HepG2 (cell line): ENCODE measurements at places on chromosomes 1 and 21. TPM values are rescaled to one million over a fixed set of nuclear protein-coding genes. Genes with fewer than 3 reads are reported as not detected.

GRCh38 chr1:77281491-77282186 lies at the start of gene AK5:
Gene AK5 (plus strand): TSS chr1:77282019. CDS start chr1:77282314, 295 bp downstream.
- peaks cover 7% of the 10 kb centered on the region for H3K27me3 ChIP-seq
- H3K4me3 ChIP-seq: peak within 1 kb of the TSS; percentile 64; the same call in 1 of the 2 replicates
- no peak within 1 kb of the TSS for H3K27ac ChIP-seq
- H3K4me1 ChIP-seq: peaks cover 8% of the 10 kb centered on the region

DNA sequence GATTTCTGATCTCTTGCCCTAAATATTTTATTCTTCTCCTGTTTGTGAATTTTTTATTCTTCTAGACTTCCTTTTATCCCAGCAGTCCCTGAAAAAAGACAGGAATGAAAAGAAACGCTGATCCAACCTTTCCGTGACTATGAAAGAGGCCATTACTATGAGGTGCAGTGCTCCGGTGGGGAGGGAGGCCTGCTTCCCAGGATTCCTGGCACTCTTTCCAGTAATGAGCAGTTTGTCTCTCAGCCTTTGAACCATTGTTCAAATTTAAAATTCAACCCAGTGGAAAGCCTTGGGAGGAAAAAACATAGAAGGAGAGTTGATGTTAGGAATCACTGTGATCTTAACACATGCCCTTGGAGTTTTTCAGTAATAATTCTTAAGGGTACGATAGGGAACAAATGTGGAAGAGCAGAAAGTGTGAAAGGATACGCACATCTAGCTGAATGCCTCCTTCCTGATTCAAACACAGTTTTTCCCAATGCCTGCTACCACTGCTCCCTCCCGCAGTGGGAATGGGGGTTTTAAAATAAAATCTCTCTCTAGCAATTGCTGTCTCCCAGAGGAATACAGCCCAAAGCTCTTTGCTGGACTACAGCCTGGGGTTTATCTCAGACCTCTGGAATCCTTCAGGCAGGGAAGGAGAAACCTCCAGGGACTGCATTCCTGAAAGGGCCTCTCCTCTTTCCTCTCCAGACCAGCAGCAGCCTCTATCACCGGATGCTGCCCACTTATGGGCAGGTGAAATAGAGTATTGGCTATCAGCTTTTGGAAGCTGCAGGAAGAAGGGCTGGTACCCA lies 6.1 kb downstream of the IER5 start:
- no peak overlapping the region for H3K4me3 ChIP-seq
- H3K36me3 ChIP-seq: no peaks in the 10 kb centered on the region
- H3K27ac ChIP-seq: no peak overlapping the region
- DNase-seq: no peak

Gene CNR2
- not detected in 2 replicates for total RNA-seq

Gene PGLYRP3
- not detected in 2 replicates for total RNA-seq

DNA sequence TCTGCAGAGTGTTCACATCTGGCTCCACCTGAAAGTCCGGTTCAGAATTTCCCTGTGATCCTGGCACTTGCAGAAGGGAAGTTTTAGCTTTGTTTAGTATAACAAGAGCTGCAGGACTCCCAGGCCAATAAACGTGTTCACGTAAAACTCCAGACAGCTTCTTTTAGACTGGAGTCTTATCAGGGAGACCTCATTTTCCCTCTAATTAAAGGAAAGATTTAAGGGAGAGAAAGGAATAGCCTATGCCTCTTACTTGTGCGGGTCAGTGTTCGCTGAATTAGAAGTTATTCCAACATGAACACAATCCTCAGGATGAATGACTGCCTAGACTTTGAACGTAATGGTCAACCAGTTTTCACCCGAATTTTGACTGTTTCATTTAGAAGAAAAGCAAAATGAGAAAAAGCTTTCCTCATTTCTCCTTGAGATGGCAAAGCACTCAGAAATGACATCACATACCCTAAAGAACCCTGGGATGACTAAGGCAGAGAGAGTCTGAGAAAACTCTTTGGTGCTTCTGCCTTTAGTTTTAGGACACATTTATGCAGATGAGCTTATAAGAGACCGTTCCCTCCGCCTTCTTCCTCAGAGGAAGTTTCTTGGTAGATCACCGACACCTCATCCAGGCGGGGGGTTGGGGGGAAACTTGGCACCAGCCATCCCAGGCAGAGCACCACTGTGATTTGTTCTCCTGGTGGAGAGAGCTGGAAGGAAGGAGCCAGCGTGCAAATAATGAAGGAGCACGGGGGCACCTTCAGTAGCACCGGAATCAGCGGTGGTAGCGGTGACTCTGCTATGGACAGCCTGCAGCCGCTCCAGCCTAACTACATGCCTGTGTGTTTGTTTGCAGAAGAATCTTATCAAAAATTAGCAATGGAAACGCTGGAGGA lies 202.1 kb upstream of the SGIP1 start:
- no peaks in the 10 kb centered on the region for H3K4me1 ChIP-seq
- H3K36me3 ChIP-seq: no peaks in the 10 kb centered on the region
- no peak overlapping the region for H3K4me3 ChIP-seq
- no peak overlapping the region for H3K27ac ChIP-seq

GRCh38 chr1:200921571-200922110 lies 26.9 kb downstream of the INAVA start:
- no peak overlapping the region for H3K4me3 ChIP-seq
- H3K27ac ChIP-seq: no peak overlapping the region
- DNase-seq: no peak
- H3K4me1 ChIP-seq: peaks cover 41% of the 10 kb centered on the region
- H3K36me3 ChIP-seq: no peaks in the 10 kb centered on the region

GRCh38 chr1:232704694-232705680 lies 75.1 kb upstream of the SIPA1L2 start:
- no peaks in the 10 kb centered on the region for H3K36me3 ChIP-seq
- H3K27me3 ChIP-seq: no peaks in the 10 kb centered on the region
- H3K4me3 ChIP-seq: no peak overlapping the region

GRCh38 chr1:97796711-97797110 lies 124.1 kb downstream of the DPYD start:
- no peak overlapping the region for H3K4me3 ChIP-seq
- H3K27me3 ChIP-seq: no peaks in the 10 kb centered on the region
- no peak for DNase-seq
- no peak overlapping the region for H3K27ac ChIP-seq
- no peaks in the 10 kb centered on the region for H3K36me3 ChIP-seq

Gene CFHR2
- not detected in 2 replicates for total RNA-seq

GRCh38 chr1:36643371-36644270 lies 160.9 kb upstream of the CSF3R start:
- no peaks in the 10 kb centered on the region for H3K4me1 ChIP-seq
- no peak overlapping the region for H3K27ac ChIP-seq
- no peak overlapping the region for H3K4me3 ChIP-seq
- peaks cover 12% of the 10 kb centered on the region; the same call in 1 of the 3 replicates for H3K27me3 ChIP-seq
- DNase-seq: no peak

DNA sequence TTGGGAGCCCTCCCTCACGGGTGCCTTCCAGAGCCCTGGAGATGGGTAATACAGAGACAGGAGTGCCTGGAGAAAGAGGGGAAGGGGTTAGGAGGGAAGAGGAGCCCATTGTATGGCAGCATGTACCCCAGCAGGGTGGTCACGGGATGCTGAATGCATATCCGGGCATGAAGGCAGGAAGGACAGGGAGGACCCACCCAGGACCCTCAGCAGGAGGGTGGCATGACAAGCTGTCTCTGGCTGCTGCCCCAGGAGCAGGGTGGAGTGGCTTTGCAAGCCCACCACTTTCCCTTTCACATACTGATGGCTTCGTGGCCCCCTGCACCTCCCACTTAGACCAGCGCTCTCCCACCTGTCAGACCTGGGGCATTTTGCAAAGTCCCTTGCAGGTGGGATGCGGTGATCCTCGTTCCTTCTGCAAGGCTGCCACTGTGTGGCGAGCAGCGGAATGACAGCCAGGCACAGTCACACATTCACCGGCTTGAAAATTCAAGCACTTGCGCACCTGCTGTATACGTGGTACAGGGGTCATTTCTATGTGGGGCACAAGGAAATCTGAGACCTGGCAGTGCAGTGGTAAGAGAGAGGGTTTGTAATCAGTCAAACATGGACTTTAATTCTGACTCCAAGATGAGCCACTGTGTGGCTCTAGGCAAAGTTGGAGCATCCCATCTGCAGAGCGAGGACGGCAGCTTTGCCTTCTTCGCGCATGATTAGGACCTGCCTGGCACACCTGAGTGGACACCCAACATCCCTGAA lies 53.2 kb upstream of the TMEM51 start:
- peaks cover 52% of the 10 kb centered on the region; the same call in 2 of the 3 replicates for H3K27me3 ChIP-seq
- H3K4me3 ChIP-seq: no peak overlapping the region
- peak; percentile 20 for DNase-seq
- H3K27ac ChIP-seq: no peak overlapping the region
- no peaks in the 10 kb centered on the region for H3K36me3 ChIP-seq

DNA sequence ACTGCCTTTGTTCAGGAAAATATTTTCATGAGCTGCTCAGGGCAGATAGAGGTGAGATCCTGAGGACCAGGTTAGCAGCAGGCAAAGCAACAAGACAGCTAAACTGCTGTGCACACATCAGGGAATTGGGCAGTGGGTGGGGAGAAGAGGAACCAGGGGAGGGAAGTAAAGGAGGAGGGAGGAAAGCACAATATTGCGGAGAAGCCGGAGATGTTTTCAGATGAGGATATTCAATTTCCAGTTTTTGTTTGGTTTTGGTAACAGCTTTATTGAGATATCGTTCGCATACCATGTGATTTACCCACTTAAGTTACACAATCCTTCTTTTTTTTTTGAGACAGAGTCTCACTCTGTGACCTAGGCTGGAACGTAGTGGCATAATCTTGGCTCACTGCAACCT lies 34.5 kb downstream of the EPHA10 start:
- no peaks in the 10 kb centered on the region for H3K36me3 ChIP-seq
- no peak for DNase-seq
- no peak overlapping the region for H3K27ac ChIP-seq
- H3K4me3 ChIP-seq: no peak overlapping the region
- peaks cover 20% of the 10 kb centered on the region for H3K4me1 ChIP-seq

Gene CFHR4
- not detected in 2 replicates for total RNA-seq

Gene NBPF20
- 3.1 and 3.4 TPM in 2 replicates for total RNA-seq

GRCh38 chr1:227959325-227959860 lies 11.7 kb upstream of the WNT9A start:
- peaks cover 6% of the 10 kb centered on the region; the same call in 1 of the 3 replicates for H3K27me3 ChIP-seq
- H3K27ac ChIP-seq: no peak overlapping the region
- H3K36me3 ChIP-seq: no peaks in the 10 kb centered on the region
- no peak overlapping the region for H3K4me3 ChIP-seq
- DNase-seq: no peak
- H3K4me1 ChIP-seq: no peaks in the 10 kb centered on the region

- no peaks in the 10 kb centered on the region for H3K36me3 ChIP-seq
- DNase-seq: no peak
- H3K27me3 ChIP-seq: peaks cover 4% of the 10 kb centered on the region; the same call in 1 of the 3 replicates
- peaks cover 31% of the 10 kb centered on the region for H3K4me1 ChIP-seq
- no peak overlapping the region for H3K27ac ChIP-seq
Observed at GRCh38 chr1:26367441-26367840, 5.1 kb downstream of the ZNF683 start.

- H3K4me1 ChIP-seq: no peaks in the 10 kb centered on the region
- no peak for DNase-seq
- H3K27ac ChIP-seq: no peak overlapping the region
- H3K4me3 ChIP-seq: no peak overlapping the region
- H3K27me3 ChIP-seq: no peaks in the 10 kb centered on the region
- 0 out of 3 replicates have a peak, but pooled peaks cover 4% of the 10 kb centered on the region for H3K36me3 ChIP-seq
Observed at GRCh38 chr1:243315893-243316292, 60.1 kb downstream of the SDCCAG8 start.

GRCh38 chr1:44696789-44697345 lies 22.4 kb downstream of the ARMH1 start:
- H3K4me1 ChIP-seq: peaks cover 47% of the 10 kb centered on the region
- H3K27ac ChIP-seq: no peak overlapping the region
- no peaks in the 10 kb centered on the region for H3K27me3 ChIP-seq
- DNase-seq: no peak

Gene HNRNPCL2
- total RNA-seq: not detected in 2 replicates

Gene C1QA
- total RNA-seq: not detected in 2 replicates

DNA sequence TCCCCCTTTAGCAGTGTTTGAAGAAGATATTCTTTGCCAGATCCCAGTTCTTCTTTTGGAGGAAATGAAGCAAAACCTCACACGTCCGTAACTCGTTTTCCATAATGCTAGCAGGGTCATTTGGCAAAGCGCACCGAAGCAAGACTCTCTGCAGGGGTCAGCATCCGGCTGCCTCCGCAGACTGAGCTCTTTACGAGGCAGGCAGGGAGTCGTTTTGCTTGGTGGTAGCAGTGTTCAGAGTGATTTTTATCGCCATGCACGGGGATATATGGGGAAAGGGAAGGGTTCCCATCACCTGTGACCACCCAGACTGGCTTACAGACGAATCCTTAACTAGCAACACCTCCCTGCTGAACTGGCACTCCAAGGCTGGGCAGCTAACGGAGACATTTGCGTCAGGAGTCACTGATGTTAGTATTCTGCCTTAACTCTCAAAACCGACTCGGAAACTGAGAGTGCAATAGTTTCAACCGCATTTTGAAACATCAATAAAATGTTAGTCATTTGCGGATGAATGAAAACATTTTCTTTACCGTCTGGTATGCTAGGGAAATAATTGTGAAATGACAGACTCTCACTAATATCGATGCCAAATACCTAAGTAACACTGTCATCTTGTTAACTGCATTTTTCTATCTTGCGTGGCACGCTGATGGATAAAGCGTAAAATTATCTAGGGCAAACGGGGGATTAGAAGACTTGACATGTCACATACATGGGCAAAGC lies 2.2 kb upstream of the NEGR1 start:
- H3K4me3 ChIP-seq: 0 out of 2 replicates have a peak overlapping the region, but pooled peaks have one; percentile 56
- DNase-seq: peak; percentile 13
- H3K27me3 ChIP-seq: no peaks in the 10 kb centered on the region; the same call in 1 of the 2 replicates
- H3K27ac ChIP-seq: no peak overlapping the region
- no peaks in the 10 kb centered on the region for H3K36me3 ChIP-seq

- no peak overlapping the region for H3K27ac ChIP-seq
- no peak for DNase-seq
- H3K27me3 ChIP-seq: no peaks in the 10 kb centered on the region
- peaks cover 19% of the 10 kb centered on the region for H3K4me1 ChIP-seq
- peaks cover 25% of the 10 kb centered on the region; the same call in 2 of the 3 replicates for H3K36me3 ChIP-seq
Observed at GRCh38 chr1:234393190-234393589, 19.9 kb downstream of the COA6 start.

DNA sequence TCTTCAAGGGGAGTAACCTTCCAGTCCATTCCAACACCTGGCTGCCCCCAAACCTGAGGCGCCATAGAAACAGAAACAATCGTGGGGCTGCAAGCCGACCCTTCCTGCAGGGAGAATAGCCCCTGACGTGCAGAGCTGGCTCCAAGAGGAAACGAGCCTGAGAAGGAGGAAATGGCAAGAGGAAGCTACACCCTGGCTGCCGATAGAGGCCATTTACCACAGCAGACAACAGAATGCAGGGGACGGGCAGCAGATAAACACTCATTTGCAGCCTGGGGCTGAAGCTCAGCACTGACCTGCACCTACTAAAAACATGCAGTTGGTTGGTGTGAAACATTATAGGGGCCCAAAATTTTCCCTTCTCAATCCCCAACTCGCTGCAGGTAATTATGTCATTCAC lies 8.7 kb upstream of the TDRD10 start:
- peaks cover 12% of the 10 kb centered on the region for H3K4me1 ChIP-seq
- no peak overlapping the region for H3K4me3 ChIP-seq
- DNase-seq: no peak
- H3K27ac ChIP-seq: no peak overlapping the region
- H3K27me3 ChIP-seq: peaks cover 28% of the 10 kb centered on the region; the same call in 2 of the 3 replicates

- H3K4me3 ChIP-seq: no peak overlapping the region
- no peak for DNase-seq
- H3K4me1 ChIP-seq: peaks cover 22% of the 10 kb centered on the region
Observed at GRCh38 chr1:16443975-16444770, 3.6 kb downstream of the NECAP2 start.
